ENCODE measurements at places on chromosomes 7 and 10.

DNA sequence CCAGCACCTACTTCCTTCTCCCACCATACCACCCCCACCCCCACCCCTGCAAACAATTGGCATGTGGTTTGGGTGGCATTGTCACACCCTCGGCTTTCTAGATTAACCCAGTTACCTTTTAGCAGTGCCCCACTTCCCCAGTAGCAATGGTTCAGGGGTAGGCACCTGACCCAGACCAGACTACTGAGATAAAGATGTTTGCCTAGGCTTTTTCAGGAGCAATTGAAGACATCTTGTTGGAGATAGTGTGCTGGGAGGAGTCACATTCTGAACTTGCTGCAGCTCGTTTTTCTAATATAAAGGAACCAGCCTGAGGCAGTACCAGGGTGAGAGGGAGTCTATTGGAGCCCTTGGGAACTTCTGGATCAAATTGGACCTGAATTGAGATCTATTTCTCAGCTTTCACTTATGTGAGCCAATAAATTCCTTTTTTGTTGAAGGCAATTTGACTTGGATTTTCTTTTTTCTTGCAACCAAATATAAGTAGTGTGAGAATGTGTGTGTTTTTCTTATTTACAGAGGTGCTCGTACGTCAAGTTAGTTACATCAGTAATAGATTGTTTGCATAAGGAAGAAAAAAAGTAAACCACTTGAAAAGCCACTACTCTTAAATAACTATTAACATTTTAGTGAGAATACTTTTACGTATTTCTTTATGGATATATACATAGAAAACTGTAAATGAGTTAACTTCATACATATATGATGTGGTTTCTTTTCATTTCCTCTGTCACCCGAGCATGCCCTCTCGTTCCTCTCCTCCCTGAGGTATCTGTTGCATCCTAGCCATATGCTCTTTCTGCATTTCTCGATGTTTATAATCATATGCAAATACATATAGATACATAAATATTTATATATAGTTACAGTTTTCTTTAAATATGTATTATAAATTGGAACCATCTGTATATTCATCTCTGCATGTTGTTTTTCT, 38.0 kb downstream of the RAB18 start:
- DNase-seq = peak; percentile 28

GRCh38 chr10:73816917-73817729, 5.7 kb upstream of the NDST2 start:
- no peak for DNase-seq

DNA sequence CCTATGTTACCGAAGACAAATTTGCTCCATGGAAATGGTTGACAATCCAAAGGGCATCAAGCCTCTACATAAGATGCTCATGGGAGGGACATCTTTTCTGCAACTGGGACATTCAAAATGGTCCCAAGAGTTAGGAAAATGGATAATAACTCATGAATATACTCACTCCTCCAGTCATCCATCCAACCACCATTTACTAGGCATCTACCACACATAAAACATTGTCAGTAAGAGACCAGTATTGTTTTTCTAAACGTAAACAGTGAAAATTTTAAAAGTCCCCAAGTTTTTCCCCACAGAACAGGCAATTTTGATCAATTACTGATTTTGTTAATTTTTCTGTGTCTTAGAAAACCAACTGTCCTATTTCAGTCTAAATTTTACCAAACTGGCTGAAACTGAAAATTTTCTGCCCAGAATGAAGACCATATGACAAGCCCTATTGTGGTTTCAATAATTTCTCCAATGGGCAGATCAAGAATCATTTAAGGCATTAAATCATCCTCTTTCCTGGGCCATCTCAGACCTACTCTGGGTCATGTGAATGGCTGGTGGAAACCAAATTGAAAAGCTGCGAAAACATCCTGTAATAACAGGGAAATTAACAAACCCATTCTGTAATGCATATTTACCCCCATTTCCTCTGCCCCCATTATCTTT, 24.2 kb downstream of the PIK3AP1 start:
- DNase-seq = no peak

DNA sequence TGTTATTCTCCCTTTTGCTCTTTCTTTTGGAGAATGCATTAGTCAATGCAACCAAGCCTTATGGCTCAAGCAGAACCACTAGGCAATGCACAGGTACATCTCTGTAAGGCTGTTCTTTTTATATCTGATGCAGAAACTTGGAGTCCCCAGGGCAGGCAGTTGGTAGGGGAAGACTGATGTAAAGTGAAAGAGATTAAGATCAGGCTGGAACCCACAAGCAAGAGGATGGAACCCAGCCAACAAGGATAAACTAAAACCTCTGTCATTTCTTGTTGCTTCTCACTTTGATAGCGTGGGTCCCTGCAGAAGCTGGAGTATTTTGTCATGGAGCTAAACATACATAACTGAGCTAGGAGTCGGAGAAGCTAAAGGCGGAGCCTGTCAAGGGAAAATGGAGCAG, 142.9 kb downstream of the GPAM start:
- no peak for DNase-seq

DNA sequence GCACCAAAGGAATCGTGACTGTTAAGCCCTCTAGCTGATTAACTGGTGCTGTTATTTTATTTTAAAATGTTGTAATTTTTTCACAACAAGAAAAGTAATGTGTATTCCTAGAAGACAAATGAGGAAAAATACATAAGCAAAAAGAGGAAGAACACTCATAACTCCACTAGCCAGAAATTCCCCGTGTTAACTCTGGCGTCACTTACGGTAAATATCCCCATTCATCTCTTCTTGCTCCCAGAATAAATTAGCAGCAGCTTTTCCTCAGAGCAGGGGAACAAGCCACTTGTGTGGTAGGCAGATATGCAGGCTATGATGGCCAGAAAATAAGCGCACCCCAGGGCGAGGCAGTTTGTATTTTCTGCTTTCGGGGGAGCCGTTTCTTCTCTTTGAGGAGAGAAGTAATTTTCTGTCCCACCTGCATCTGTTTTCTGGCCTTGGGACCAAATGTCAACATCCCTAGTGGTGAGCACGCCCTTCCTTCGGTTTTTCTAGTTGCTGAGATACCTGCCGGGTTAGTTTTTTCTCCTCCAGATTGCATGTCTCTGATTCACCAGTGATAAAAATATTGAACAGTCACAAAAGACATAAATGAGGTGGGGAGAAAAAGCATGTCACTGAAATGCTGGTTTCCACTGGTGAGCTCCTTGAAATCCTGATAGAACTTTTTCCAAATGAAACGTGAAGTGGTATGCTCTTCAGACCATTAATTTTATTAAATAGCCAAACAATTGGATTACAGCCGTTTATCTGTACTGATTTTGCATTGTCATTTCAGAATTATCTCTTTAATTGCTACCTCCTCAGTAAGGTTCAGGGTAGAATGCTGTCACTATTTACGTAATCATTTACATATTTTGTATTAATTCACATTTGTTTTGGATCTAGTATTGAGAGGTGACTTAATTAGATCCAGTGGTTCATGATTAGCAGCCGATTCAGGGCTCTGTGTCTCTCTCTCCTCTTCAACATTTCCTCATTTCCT, 268.1 kb downstream of the CAMK1D start:
- DNase-seq = no peak

DNA sequence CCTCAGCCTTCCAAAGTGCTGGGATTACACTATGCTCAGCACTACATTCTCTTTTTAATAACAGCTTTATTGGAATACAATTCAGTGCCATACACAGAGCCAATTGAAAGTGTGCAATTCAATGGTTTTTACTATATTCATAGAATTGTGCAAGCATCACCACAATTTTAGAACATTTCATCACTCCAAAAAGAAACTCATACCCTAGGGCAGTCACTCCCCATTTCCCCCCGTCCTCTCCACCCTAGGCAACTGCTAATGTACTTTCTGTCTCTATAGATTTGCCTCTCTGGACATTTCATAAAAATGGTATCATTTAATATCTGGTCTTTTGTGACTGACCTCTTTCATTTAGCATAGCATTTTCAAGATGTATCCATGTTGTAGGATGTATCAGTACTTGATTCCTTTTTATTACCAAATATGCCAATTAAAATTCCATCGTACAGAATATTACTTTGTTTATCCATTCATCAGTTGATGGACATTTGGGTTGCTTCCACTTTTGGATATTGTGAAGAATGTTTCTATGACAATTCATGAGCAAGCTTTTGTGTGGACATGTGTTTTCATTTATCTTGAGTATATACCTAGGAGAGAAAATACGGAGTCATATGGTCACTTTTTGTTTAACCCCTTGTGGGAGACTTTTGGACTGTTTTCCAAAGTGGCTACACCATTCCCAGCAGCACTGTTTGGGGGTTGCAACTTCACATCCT, 6.3 kb upstream of the XPNPEP1 start:
- no peak for DNase-seq

GRCh38 chr10:21368022-21368582, 157.4 kb downstream of the SKIDA1 start:
- no peak for DNase-seq

DNA sequence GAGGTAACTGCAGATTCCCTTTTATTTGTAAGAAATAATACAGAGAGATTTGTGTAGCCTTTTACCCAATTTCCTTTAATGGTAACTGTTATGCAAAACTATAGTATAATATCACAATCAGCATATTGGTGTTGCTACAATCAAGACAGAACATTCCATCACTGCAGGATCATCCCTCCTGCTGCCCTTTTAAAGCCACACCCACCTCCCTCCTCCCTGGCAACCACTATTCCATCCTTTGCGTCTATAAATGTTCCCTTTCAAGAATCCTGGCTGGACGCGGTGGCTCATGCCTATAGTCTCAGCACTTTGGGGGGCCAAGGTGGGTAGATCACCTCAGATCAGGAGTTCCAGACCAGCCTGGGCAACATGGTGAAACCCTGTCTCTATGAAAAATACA, 13.2 kb downstream of the ACBD7 start:
- no peak for DNase-seq

- DNase-seq = no peak
These were observed 109.3 kb downstream of the GRK5 start for GRCh38 chr10:119316729-119317097.

DNA sequence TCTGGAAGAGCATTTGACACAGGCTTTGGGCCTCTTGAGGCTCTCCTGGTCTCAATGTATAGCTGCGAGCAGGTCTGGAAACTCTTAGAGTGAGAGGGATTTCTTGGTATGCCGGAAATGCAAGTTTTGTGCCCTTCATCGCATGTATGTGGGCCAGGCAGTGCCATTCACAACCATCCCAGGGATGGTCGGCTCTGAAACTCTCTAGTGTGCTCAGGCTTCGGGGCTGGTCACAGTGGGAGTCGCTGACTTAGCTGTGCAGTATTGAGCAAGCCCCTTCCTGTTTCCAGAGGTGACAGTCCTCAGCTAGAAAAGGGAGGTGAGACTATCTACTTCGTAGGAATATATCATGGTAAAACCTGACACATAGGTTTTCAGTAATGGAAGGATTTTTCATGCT, 2.0 kb upstream of the AOAH start:
- DNase-seq = no peak

- DNase-seq = no peak
These were observed 4.4 kb upstream of the VSTM4 start for GRCh38 chr10:49119746-49120145.

DNA sequence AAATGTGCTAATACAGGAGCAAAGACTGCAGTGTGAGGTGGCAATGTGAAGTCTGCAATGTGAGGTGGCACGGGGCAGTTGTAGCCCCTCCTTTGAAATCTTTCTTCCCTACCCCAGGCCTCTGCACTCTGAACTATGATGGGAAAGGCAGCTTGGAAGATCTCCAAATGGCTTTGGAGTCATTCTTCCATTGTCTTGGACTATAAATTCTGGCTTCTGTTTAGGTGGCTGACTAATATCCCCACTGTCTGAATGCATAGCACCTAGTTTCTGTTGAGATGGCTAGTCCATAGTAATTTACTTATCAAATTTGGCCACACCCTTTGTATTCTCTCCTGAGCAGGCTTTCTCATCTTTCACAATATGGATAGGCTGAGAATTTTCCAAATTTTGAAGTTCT, 175.0 kb downstream of the CFTR start:
- DNase-seq = no peak

GRCh38 chr10:122417667-122418066, 36.8 kb upstream of the ARMS2 start:
- DNase-seq = no peak

- DNase-seq = no peak
These were observed 128.3 kb downstream of the AMPH start for GRCh38 chr7:38502848-38503247.

DNA sequence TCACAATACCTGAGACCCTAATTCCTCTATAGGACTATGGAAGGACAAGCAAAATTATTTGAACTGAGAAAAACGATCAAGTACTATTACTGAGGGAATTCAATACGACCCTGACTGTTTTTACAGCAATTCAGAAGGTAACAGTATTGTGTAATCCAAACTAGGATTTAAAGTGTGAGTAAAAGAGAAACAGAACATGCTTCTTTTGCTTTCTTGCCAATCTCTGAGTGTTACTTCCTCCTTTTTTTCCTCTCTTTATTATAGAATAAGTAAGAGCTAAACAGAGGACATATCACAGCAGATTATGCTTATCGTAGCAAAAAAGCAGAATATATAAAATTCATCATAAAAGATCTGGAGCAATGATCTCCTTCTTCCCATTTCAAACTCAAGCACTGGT, 292.1 kb downstream of the THSD7A start:
- DNase-seq = no peak

DNA sequence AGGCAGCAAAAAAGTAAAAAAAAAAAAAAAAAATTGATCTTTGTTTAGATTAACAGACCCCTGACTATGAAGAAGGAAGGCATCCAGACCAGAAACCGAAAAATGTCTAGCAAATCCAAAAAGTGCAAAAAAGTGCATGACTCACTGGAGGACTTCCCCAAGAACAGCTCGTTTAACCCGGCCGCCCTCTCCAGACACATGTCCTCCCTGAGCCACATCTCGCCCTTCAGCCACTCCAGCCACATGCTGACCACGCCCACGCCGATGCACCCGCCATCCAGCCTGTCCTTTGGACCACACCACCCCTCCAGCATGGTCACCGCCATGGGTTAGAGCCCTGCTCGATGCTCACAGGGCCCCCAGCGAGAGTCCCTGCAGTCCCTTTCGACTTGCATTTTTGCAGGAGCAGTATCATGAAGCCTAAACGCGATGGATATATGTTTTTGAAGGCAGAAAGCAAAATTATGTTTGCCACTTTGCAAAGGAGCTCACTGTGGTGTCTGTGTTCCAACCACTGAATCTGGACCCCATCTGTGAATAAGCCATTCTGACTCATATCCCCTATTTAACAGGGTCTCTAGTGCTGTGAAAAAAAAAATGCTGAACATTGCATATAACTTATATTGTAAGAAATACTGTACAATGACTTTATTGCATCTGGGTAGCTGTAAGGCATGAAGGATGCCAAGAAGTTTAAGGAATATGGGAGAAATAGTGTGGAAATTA, 19.4 kb downstream of the GATA3 start:
- DNase-seq = no peak

DNA sequence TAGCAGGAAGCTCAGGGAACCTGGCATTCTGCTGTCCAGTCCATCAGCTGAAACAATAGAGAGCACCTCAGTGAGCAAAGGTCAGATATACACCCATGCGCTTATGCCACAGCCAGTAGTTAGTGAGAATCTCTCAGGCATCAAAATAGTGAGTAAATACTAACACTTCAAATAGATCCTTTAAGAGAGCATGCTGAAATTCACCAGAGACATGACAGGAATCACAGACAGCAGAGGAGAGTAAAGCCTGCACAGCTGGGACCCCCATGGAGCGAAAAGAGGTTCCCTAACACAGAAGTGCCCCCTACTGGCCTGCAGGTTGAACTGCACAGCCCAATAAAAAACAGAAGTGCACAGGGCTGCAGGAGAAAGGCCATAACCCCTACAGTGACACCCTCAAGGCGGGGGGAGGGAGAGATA, 57.6 kb upstream of the ANTXRL start:
- DNase-seq = peak; percentile 27

- no peak for DNase-seq
These were observed 10.3 kb upstream of the NPM3 start for GRCh38 chr10:101793526-101793925.

All from CD4-positive, alpha-beta T cell treated with Interleukin-4 for 4 hours (primary cell).